ENCODE measurements at places on chromosomes 5 and 9.

DNA sequence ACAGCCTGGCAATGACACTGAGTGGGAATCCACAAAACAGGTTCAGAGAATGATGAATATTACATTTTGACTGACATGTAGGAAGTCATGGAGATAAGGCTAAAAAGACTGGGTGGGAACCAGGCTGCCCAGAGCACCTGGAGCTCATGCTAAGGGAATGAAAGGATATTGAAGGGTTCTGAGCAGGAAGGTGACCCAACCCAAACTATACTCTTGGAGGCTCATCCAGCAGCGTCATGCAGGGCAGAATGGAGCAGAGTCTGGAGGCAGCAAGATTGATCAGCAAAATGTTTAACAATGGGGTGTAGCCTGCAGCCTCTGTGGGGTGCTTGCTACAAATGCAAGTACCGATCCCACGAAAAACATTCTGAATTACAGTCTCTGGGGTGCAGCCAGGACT lies 120.2 kb downstream of the PSD2 start:
- DNase-seq: no peak

- peak; percentile 98 for DNase-seq
Observed at GRCh38 chr5:138178516-138179276, at the start of the genes BRD8 and KIF20A. TSS of gene BRD8 (minus strand) at chr5:138178630. CDS start at chr5:138178614, 16 bp downstream. TSS of gene KIF20A (plus strand) at chr5:138179112. CDS start at chr5:138179681, 569 bp downstream.

GRCh38 chr5:11385901-11386293 lies 518.3 kb downstream of the CTNND2 start:
- no peak for DNase-seq

GRCh38 chr9:77212801-77213200 lies 35.5 kb downstream of the VPS13A start:
- no peak for DNase-seq

GRCh38 chr5:173835131-173835530 lies 53.0 kb upstream of the CPEB4 start:
- DNase-seq: peak; percentile 54

DNA sequence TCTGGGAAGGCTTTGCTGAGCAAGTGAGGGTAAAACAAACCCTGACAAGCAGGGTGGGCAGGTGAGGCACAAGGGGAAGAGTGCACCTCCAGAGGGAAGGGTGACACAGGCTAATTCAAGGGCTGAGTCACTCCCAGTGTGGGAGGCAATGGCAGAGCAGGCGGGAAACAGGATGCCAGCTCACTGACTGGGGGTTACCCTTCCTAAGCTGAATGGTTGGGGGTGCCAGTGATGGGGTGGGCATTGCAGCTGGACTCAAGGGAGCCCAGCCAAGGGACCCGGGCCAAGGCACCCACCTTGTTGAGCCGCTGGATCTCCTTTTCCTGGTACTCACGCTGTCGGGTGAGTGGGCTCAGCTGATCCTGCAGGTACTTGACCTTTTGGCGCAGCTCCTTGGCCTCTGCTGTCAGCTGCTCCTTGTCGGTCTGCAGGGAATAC lies 18.4 kb downstream of the GPX3 start:
- DNase-seq: no peak

DNA sequence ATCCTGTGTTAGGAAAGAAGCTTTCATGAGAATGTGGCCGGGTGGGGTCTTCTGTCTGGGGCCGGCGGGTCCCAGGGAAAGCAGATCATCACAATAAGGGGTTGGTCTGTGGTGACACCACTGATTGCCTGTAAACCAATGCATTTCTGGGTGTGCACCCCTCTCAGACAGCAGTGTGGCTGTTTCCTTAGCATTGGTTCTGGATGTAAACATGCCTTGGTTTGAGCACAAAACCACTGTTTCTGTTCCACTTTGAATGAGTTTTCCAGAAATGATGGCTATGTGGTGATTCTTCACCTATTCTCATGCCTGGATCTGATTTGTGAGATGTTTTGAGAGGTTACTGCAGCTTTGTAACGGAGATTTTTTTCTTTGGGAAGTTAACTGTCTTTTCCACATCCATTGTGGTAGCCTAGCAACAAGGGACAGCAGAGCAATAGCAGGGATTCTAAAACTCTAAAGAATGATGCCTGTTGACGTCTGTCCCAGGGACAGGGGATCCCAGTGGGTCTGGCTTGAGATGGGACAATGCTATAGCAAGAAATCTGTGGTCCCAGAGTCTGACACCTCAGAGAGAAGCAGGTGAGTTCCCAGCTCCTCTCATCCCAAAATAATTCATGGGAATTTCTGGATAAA lies at the start of gene CCDC192:
Gene CCDC192 (plus strand): TSS at position 466 of the 636 bp plus-strand sequence. CDS start 55 bp downstream, at position 521.
- no peak for DNase-seq

- DNase-seq: no peak
Observed at GRCh38 chr5:64653766-64654560, 36.3 kb upstream of the SHISAL2B start.

DNA sequence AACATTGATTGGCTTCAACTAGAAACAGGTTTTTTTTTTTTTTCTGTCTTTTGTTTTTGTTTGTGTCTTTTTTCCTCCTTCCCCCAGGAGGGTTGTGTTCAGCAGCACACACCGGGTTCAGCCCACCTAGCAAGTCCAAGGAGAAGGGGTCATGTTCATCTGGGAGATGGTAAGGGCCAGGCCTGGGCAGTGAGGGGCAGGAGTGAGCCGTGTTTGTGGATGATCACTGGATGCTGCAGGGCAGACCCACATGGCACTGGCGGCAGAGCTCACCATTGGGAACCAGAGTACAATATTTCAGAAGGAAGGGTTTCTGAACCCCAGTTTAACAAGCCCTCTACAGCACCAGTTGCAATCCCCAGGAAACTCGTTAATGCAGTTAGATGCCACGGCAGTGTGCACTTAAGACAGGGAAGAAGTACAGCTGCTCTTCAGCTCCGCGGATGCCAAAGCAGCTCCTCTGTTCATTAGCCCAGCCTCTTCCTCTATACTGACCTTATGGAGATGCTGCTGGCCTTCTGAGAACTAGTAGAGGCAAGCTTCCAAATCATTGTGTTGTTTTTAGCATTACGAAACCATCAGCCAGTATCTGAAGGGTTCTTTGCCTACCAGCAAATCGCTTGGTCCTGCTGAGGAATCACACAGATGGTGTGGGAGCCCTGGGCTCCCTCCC lies 508.2 kb upstream of the WWC1 start:
- peak; percentile 37 for DNase-seq

- no peak for DNase-seq
Observed at GRCh38 chr9:37740128-37740527, 13.5 kb upstream of the TRMT10B start.

DNA sequence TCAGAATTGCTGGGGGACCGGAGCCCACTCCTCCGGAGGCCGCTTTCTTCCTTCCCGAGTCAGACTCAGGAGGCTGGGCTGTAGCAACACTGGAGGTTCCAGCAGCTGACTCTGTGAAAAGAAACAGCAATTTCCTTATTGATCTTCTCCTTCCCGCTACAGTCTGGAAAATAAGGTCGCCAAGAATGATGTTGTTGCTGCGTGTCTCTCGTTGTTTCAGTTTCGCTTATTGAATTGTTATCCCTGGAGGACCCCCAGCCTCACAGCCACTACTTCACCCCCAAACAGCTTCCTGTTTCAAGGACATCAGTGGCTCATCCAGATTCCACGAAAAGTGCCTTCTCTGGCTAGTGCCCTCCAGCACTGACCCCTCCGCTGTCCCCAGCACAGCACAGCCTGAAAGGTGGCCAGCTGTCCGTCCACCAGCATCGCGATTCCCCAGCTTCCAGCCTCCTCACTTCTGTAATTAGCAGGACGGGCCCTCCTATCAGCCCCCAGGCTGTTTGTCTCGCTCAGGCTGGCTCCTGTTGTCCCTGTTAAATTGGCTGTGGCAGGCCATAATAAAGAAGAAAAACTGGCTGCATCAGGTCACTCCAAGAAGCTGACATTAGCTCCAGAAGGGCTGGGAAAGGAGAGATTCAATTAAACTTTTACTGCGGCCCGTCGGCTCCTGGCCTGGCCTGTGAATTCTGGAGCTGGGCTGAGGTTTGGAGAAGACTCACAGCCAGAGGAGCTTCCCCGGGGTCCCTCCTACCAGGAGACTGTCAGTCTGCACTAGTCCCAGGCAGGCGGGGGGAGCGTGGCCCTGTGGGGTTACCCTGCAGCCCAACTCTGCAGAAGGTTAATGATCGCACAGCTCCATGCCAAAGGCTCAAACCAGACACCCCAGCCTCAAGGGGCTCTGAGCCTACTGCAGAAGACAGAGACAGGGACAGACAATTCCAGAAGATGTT lies 40.5 kb downstream of the OLFM1 start:
- DNase-seq: no peak

GRCh38 chr9:19379697-19380046 lies 364 bp downstream of the RPS6 start:
- no peak for DNase-seq

DNA sequence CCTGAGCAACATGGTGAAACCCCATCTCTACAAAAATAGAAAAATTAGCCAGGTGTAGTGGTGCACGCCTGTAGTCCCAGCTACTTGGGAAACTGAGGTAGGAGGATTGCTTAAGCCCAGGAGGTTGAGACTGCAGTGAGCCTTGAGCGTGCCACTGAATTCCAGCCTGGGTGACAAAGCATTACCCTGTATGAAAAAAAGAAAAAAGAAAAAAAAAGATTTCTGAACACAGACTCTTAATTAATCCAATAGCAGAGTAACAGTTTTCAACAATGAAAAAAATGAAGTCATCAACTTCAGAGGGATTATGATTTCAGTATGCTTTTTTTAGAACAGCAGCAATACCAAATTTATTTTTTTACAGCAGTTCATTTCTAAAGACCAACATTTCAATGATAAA lies 118.8 kb upstream of the TNPO1 start:
- DNase-seq: no peak

Data from aorta (tissue), 5 donors.